K562 (cell line): ENCODE measurements at places on chromosomes 11 and 22. TPM values are rescaled to one million over a fixed set of nuclear protein-coding genes. Genes with fewer than 3 reads are reported as not detected.

ADAMTS15 gene
- total RNA-seq: 0.04 TPM in 2 replicates

SLC17A6 gene
- not detected in 2 replicates for total RNA-seq

TRPM5 gene
- total RNA-seq: not detected in 2 replicates

MYBPC3 gene
- not detected in 2 replicates for total RNA-seq

OMP gene
- not detected in 2 replicates for total RNA-seq

DNA sequence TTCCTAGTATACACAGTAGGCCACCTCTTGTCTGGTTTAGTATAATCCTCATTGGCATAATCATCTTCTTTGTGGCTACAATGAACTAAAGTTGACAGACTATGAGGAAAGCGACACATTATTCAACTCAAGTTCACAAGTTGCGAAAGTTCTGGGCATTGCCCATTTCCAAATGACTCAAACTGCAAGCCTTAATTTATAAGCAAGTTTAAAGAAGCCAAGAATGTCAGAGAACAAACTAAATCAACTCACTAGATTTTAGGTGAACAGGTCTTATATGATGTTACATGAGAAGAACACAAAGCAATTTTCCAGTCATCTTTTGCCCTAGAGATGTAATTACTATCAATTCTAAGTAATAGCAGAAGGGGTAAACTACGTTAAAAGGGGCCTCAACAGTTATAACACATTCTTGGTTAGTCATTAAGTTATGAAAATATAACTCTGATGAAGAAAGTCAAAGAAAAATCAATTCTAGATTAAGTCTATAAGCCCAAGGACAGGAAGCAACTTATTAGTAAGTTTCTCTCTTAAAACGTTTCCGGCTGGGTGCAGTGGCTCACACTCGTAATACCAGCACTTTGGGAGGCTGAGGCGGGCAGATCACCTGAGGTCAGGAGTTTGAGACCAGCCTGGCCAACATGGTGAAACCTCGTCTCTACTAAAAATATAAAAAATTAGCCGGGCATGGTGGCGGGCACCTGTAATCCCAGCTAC is 21.5 kb downstream of the PICALM start:
- DNase-seq: no peak

- no peak for DNase-seq
Observed at GRCh38 chr22:47056776-47057470, 294.5 kb downstream of the TBC1D22A start.

DNA sequence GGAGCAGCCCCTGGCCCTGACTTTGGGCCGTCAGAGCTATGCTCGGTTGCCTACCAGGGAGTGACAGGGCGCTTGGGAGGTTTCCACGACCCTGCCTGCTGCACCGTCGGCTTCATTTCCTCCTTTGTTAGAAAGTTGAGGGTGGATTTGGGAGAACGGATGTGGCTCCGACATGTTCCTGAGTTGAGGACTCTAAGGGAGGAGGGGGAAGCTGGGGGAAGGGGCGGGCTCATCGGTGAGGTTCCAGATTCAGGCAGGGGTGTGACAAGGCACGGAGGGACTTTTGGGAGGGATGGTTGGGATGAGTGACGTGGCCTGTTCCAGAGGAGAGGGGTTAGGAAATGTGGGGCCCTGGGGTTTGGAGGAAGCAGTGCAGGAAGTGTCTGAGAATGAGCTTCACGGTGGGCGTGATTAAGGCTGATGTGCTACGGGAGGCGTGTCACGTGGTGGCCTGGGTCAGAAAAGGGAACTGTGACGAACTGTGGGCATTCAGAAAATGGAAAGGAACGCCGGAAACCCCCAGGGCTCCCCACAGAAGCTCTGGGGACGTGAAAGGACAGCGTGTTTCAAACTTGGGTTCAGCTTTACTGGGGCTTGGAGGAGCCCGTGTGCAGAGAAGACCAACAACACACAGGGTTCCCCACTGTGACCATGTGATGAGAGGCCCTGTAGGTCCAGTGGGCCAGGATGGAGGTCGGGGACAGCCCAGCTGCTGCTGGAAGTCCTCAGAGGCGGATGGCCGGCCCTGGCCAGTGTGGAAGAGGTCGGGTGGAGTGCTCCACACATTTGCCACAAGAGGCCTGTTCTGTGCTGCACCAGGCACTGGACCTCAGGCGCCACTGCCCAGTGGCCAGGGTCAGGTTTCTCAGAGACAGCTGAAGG is 2.8 kb downstream of the PARVB start:
- peak; percentile 41 for DNase-seq

DNA sequence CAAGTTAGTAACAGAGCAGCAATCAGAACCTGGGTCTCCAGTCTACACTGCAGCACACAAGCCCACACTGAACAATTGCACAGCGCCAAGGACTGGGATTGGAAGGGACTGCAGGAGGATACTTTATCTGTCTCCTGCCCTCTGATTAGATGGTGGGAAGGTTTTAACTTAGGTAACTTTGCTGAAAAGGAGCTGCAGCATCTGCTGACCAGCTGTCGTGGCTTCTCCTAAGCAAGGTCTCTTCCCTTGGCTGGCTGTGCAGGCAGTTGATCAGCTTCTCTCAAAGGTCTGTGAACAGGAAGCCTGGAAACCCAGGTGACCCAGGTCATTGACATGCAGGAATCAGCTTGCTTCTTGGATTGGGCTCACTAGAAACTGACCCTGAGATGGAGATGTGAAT is 82.4 kb downstream of the ISX start:
- no peak for DNase-seq

GRCh38 chr22:33063611-33064010 is 5.4 kb upstream of the SYN3 start:
- DNase-seq: no peak

DNA sequence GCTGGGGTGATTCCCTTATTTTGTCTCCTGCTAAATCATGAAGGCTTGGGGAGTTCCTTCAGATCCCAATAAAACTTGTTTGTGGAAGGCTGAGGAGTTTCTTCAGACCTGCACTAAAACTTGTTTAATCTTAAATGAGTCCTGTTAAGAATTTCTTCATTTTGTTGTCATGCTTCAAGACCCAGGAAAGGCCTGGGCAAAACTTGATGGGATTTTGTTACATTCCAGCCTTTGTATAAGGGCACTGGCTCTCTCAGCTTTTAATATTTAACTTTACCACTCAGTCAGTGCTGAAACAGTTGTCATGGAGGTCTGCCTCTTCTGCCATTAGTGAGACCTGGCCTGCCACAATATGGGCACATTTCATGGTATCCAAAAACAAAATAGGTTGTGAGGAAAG is 699.0 kb downstream of the ETS1 start:
- no peak for DNase-seq

DNA sequence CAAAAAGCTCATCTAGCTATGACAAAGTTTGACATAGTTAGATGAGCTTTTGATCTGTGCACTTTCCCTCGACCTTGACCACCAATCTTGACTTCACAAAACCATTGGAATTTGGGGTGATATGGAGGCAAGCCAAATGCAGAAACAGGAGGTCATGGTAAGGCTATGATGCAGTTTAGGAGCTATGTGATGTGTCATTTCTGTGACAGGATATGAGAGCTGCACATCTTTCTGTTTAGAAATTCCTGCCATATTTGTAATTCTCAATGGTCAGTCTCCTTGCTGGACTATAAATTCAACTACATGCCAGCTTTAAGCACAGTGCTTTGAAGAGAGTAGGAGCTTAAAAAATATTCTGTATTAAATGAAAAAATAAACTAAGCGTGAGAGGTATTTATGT is 12.9 kb downstream of the OR51B6 start:
- DNase-seq: peak; percentile 29

DNA sequence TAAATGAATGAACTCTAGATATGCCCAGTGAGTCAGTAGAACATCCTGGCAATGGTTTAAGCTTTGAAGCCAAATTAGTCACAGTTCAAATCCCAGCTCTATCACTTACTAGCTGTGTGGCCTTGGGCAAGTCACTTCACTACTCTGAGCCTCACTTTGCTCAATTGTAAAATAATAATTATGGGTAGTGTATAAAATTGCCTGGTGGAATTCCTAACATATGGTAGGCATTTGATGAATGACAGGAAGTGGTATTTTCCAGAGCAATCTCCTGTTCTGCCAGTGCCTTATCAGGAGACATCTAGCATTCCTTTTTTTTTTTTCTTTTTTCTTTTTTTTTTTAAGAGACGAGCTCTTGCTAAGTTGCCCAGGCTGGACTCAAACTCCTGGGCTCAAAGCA is 13.0 kb downstream of the SCN4B start:
- no peak for DNase-seq

DNA sequence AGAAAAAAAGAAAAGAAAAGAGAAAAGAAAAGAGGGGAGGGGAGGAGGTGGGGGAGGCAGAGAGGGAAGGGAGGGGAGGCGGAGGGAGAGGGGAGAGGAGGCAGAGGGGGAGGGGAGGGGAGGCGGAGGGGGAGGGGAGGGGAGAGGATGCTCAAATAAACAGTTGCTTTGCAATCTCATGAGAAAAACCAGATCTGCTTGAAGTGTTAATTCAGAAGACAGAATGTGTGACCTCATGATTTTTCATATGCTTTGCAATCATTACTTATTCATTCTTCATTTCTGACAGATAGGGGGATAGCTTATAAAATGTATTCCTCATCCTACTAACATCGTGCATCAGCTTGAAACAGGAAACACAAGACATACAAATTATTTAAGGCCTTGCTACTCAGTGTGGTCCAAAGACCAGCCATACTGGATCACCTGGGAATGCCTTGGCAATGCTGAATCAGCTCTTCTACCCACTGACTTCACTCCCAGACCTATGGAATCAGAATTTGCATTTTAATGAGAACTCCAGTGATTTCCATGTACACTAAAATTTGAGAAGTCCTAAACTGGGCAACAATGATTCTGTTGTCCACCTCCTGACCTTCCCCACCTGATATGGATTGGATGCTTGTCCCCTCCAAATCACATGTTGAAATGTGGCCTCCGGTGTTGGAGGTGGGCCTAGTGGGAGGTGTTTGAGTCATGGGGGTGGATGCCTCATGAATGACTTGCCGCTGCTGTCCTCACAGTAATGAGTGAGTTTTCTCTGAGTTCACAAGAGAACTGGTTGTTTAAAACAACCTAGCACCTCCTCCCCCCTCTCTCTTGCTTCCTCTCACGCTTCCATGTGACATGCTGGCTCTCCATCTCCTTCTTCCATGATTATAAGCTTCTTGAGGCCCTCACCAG is 69.2 kb downstream of the CCDC34 start:
- no peak for DNase-seq

- no peak for DNase-seq
Observed at GRCh38 chr11:94641167-94641761, 74.1 kb downstream of the PIWIL4 start.

GRCh38 chr22:24002272-24002671 is 3.0 kb downstream of the GSTT4 start:
- no peak for DNase-seq

GRCh38 chr22:39932918-39933649 is 27.1 kb upstream of the TMA7B start:
- DNase-seq: peak; percentile 69

GRCh38 chr11:61151545-61152252 is 9.5 kb downstream of the VPS37C start:
- peak; percentile 81 for DNase-seq

DNA sequence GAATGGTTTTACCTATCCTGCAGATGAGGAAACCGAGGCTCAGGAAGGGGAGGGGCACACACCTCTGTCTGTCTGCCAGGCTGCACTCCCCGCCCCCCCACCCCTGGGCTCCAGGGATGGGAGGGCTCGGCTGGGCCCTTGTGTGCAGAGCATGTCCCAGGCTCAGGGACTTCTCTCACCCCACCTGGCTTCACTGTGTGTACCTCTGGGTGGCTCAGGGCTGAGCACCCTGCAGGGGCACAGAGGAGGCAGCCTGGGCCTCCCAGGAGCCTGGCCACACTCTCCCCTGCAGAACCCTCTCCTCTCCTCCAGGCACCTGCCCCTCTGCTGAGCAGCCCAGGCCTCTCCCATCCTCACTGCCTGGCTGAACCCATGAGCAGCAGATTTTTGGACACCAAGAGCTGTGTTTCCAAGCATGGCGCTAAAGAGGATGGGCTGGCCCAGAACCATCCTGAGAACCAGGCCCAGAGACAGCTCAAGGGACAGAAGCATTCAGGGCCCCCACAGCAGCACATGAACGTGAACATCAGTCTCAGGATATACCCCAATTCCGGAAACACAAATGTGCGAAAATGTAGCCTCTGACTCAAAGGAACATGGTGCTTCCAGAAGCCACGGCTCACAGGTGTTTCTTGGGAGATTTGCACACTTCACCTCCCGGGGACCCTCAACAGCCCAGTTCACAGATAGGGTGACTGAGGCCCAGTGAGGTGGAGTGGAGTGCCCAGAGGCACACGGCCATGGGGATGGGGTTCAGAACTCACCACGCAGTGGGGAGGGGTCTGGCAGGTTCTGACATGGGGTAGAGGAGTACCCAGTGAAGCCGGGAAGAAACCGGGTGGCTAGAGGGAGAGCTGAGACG is 10.5 kb downstream of the EMID1 start:
- DNase-seq: no peak
